ENCODE measurements at places on chromosomes 16 and 17.

- no peaks in the 10 kb centered on the region for H3K27me3 ChIP-seq
- no peaks in the 10 kb centered on the region for H3K36me3 ChIP-seq
- no peak overlapping the region for H3K27ac ChIP-seq
- DNase-seq, result no peak
- no peak overlapping the region for H3K4me3 ChIP-seq
These were observed 17.9 kb downstream of the TANGO6 start for GRCh38 chr16:68860978-68861892.

- H3K27ac ChIP-seq, result no peak overlapping the region
- no peaks in the 10 kb centered on the region for H3K4me1 ChIP-seq
- no peak overlapping the region for H3K4me3 ChIP-seq
- no peaks in the 10 kb centered on the region for H3K27me3 ChIP-seq
- H3K36me3 ChIP-seq, result peaks cover 43% of the 10 kb centered on the region
These were observed 14.8 kb upstream of the LIMD2 start for GRCh38 chr17:63714550-63715277.

GRCh38 chr17:75405365-75406221 is at the start of gene GRB2:
Gene GRB2, minus strand, starts transcription at chr17:75405678. Its CDS starts 12,050 bp downstream, at chr17:75393628.
- peaks cover 12% of the 10 kb centered on the region for H3K4me1 ChIP-seq
- H3K36me3 ChIP-seq, result no peaks in the 10 kb centered on the region
- peak; percentile 100 for DNase-seq
- peak within 1 kb of the TSS; percentile 97 for H3K27ac ChIP-seq
- peak within 1 kb of the TSS; percentile 85 for H3K4me3 ChIP-seq

DNA sequence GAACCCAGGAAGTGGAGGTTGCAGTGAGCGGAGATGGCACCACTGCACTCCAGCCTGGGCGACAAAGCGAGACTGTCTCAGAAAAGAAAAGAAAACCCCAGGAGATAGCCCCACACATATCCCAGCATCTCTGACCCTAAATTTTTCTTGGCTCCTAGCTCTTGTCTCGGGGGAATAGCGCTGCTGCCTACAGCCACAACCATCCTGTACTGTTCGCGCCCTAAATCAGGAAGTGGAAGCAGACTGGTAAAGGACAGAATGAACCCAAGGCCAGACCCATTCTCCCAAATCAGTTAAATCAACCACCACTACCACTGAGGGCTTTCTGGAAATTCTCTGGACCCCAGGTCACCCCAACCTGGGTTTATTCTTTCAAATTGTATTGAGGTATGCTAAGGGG is 1.7 kb downstream of the CTDNEP1 start:
- H3K27ac ChIP-seq, result peak overlapping the region; percentile 100
- H3K27me3 ChIP-seq, result no peaks in the 10 kb centered on the region
- H3K4me1 ChIP-seq, result peaks cover 14% of the 10 kb centered on the region
- no peak for DNase-seq
- no peaks in the 10 kb centered on the region for H3K36me3 ChIP-seq
